CD4-positive, CD25-positive, alpha-beta regulatory T cell (primary cell): ENCODE measurements at places on chromosomes 3 and 15. TPM values are rescaled to one million over a fixed set of nuclear protein-coding genes. Genes with fewer than 3 reads are reported as not detected.

Gene C3orf70
- not detected for total RNA-seq

- no peaks in the 10 kb centered on the region for H3K27me3 ChIP-seq
- DNase-seq = no peak
- H3K4me3 ChIP-seq = no peak overlapping the region
- H3K36me3 ChIP-seq = no peaks in the 10 kb centered on the region
- H3K4me1 ChIP-seq = no peaks in the 10 kb centered on the region
- H3K27ac ChIP-seq = no peak overlapping the region
Observed at GRCh38 chr3:179961703-179962078, 75.0 kb downstream of the PEX5L start.

Gene SLC28A2
- not detected for total RNA-seq

GRCh38 chr3:124660599-124660998, 69.7 kb upstream of the UMPS start:
- no peak overlapping the region for H3K27ac ChIP-seq
- no peak for DNase-seq
- peaks cover 16% of the 10 kb centered on the region for H3K36me3 ChIP-seq

GRCh38 chr15:70020229-70020628, 77.5 kb downstream of the TLE3 start:
- H3K4me3 ChIP-seq = no peak overlapping the region
- no peaks in the 10 kb centered on the region for H3K36me3 ChIP-seq
- no peaks in the 10 kb centered on the region for H3K27me3 ChIP-seq
- no peak for DNase-seq
- H3K27ac ChIP-seq = no peak overlapping the region

- H3K27ac ChIP-seq = no peak overlapping the region
- H3K4me1 ChIP-seq = no peaks in the 10 kb centered on the region
- no peaks in the 10 kb centered on the region for H3K36me3 ChIP-seq
- no peak for DNase-seq
- H3K27me3 ChIP-seq = peaks cover 6% of the 10 kb centered on the region
Observed at GRCh38 chr3:40660554-40660953, 135.8 kb downstream of the ZNF621 start.

GRCh38 chr3:51426921-51427320, 35.8 kb downstream of the RBM15B start:
- H3K4me3 ChIP-seq = no peak overlapping the region
- H3K27me3 ChIP-seq = no peaks in the 10 kb centered on the region
- H3K27ac ChIP-seq = no peak overlapping the region
- H3K4me1 ChIP-seq = no peaks in the 10 kb centered on the region
- DNase-seq = no peak
- peaks cover 67% of the 10 kb centered on the region for H3K36me3 ChIP-seq

GRCh38 chr3:53577506-53577905, 83.1 kb downstream of the CACNA1D start:
- no peaks in the 10 kb centered on the region for H3K36me3 ChIP-seq
- H3K27me3 ChIP-seq = no peaks in the 10 kb centered on the region
- no peak overlapping the region for H3K27ac ChIP-seq
- DNase-seq = no peak

DNA sequence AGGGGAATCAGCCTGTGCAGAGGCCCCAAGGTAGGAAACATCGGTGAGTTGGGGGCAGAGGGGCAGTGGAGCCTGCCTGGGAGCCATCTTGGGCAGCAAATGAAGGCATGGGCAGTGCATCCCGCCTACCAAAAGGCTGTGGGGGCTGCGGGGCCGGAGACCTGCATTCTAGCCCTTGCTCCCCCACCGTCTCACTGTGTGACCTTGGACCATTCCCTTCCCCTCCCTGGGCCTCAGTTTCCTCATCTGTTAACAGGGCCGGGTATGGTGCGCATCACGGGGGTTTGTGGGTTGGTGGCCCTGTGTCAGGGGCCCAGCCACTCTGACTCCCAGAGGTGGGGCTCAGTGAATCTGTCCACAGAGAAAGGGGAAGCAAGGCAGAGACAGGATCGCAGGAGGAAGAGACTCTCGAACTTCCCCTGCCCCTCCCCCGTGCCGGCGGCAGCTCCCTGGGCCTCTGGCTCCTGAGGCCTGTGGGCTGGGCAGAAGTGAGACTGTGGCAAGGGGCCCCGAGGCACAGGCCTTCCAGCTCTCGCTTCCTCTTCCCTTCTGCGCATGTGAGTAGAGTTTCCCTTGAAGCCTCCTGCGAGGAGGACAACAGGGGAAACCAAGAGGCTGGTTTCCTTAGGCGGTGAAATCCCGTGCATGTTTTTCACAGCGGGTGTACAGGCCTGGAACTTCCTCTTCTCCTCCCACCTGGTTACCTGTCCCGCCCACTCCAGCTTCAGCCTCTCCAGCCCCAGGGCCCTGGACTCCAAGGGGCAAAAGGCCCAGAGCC, 42.9 kb downstream of the IDH2 start:
- peak; percentile 63 for DNase-seq
- no peak overlapping the region for H3K4me3 ChIP-seq
- peaks cover 43% of the 10 kb centered on the region for H3K4me1 ChIP-seq
- peak overlapping the region; percentile 82 for H3K27ac ChIP-seq
- H3K27me3 ChIP-seq = no peaks in the 10 kb centered on the region
